Right lobe of liver (tissue), 6 donors: ENCODE measurements at places on chromosomes 13 and 19. TPM values are rescaled to one million over a fixed set of nuclear protein-coding genes. Genes with fewer than 3 reads are reported as not detected.

Gene DCT
- 0.35 TPM for total RNA-seq

Gene ACTN4
- total RNA-seq, result 191 TPM

Gene PTH2
- not detected for total RNA-seq

Gene POLR2I
- 30.6 TPM for total RNA-seq

Gene ZNF442
- total RNA-seq, result 0.56 TPM

- H3K36me3 ChIP-seq, result no peaks in the 10 kb centered on the region
- no peak overlapping the region for H3K4me3 ChIP-seq
- DNase-seq, result no peak
- no peaks in the 10 kb centered on the region for H3K27me3 ChIP-seq
- H3K4me1 ChIP-seq, result no peaks in the 10 kb centered on the region
Observed at GRCh38 chr13:61358599-61358998, 57.0 kb downstream of the PCDH20 start.

GRCh38 chr13:47908197-47908902 is 92.7 kb downstream of the SUCLA2 start:
- H3K27me3 ChIP-seq, result no peaks in the 10 kb centered on the region
- H3K36me3 ChIP-seq, result no peaks in the 10 kb centered on the region
- H3K4me1 ChIP-seq, result no peaks in the 10 kb centered on the region
- DNase-seq, result no peak

GRCh38 chr13:48490241-48490640 is 42.6 kb downstream of the RCBTB2 start:
- H3K27ac ChIP-seq, result no peak overlapping the region
- no peaks in the 10 kb centered on the region for H3K36me3 ChIP-seq
- no peaks in the 10 kb centered on the region for H3K27me3 ChIP-seq
- peaks cover 8% of the 10 kb centered on the region for H3K4me1 ChIP-seq
- no peak overlapping the region for H3K4me3 ChIP-seq
- DNase-seq, result no peak

- H3K27ac ChIP-seq, result no peak overlapping the region
- H3K27me3 ChIP-seq, result no peaks in the 10 kb centered on the region
- no peak for DNase-seq
- no peak overlapping the region for H3K4me3 ChIP-seq
Observed at GRCh38 chr13:101611491-101612475, 159.3 kb downstream of the ITGBL1 start.

DNA sequence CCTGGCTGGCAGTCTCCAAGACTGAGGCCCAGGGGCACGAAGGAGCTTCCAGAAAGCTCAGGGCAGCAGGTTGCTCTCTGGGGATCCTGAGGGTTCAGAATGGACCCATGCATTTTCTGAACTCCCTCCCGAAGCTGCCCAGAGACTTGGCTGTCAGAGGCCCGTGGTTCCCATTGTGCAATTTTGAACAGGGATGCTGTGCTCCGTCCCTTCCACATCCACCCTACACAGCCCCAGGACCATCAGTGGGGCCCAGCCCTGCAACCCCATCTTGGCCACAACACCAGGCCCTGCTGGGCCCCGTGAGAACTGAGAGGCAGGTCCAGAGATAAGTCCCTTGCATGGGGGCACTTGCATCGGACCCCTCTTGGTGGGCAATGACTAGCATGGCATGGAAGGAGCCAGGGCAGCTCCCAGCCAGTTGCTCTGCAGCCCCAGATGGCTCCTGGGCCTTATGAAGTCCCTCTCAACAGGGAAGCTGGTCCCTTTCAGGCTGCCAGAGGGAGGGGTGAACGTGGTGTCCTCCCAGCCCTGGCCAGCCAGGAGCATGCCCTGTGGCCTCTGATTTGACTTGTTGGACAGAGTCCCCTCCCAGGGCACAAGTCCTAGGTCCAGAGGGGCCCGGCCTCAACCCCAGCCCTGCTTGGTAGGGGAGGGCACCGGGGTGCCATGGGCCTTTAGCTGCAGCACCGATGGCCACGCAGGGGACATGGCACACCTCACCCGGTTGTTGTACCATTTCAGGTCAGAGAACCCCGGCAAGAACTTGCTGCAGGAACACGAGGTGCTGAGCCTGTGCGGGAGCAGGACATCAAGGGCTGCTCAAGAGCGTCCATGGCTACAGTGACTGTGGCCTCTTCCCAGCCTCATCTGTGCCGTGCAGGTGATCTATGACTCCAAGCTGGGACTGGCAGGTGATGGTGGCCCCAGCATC is 17.3 kb upstream of the ZNF14 start:
- H3K27me3 ChIP-seq, result no peaks in the 10 kb centered on the region
- H3K27ac ChIP-seq, result no peak overlapping the region
- H3K36me3 ChIP-seq, result no peaks in the 10 kb centered on the region
- no peak for DNase-seq

- no peaks in the 10 kb centered on the region for H3K4me1 ChIP-seq
- DNase-seq, result no peak
- no peak overlapping the region for H3K27ac ChIP-seq
- H3K4me3 ChIP-seq, result no peak overlapping the region
- no peaks in the 10 kb centered on the region for H3K27me3 ChIP-seq
Observed at GRCh38 chr13:41244556-41244955, 18.8 kb downstream of the MTRF1 start.

GRCh38 chr13:49098771-49099512 is 121.2 kb upstream of the MLNR start:
- no peaks in the 10 kb centered on the region for H3K36me3 ChIP-seq
- H3K4me1 ChIP-seq, result peaks cover 34% of the 10 kb centered on the region
- peak overlapping the region; percentile 88 for H3K27ac ChIP-seq
- no peaks in the 10 kb centered on the region for H3K27me3 ChIP-seq
- no peak overlapping the region for H3K4me3 ChIP-seq

DNA sequence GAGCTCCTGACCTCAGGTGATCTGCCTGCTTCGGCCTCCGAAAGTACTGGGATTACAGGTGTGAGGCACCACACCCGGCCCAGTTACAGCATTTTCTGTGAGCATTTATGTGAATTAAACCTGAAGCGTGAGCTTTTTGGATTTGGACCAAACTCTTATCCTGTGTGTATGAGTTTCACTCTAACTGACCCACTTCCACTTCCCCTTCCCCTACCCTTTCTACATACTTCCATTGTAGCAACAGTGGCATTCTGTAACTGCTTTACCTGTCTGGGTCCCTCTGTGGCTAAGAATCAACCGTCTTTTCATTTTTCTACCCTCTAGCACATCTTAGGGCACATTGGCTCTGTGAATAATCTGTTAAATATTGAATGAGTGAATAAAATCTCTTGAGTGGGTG is 16.2 kb downstream of the FRY start:
- H3K27ac ChIP-seq, result no peak overlapping the region
- H3K36me3 ChIP-seq, result no peaks in the 10 kb centered on the region
- no peaks in the 10 kb centered on the region for H3K27me3 ChIP-seq
